ENCODE measurements at places on chromosomes 16 and 17. TPM values are rescaled to one million over a fixed set of nuclear protein-coding genes. Genes with fewer than 3 reads are reported as not detected.
A peak's percentile ranks its signal among the peaks of the same experiment; 100 is the strongest.

Gene IRX5
- not detected for total RNA-seq

Gene KRTAP2-2
- total RNA-seq = not detected

Gene EMP2
- total RNA-seq = 68.1 TPM

Gene UMOD
- not detected for total RNA-seq

- no peak for DNase-seq
These were observed 69.3 kb downstream of the FTO start for GRCh38 chr16:53773150-53773846.

Gene TEKT1
- not detected for total RNA-seq

GRCh38 chr17:10295728-10296343 lies 77.0 kb downstream of the MYH13 start:
- DNase-seq = no peak

- no peak for DNase-seq
These were observed 44.8 kb downstream of the PITPNC1 start for GRCh38 chr17:67421869-67422273.

Gene RPA1
- 79.4 TPM for total RNA-seq

Gene HSF5
- total RNA-seq = 0.06 TPM

DNA sequence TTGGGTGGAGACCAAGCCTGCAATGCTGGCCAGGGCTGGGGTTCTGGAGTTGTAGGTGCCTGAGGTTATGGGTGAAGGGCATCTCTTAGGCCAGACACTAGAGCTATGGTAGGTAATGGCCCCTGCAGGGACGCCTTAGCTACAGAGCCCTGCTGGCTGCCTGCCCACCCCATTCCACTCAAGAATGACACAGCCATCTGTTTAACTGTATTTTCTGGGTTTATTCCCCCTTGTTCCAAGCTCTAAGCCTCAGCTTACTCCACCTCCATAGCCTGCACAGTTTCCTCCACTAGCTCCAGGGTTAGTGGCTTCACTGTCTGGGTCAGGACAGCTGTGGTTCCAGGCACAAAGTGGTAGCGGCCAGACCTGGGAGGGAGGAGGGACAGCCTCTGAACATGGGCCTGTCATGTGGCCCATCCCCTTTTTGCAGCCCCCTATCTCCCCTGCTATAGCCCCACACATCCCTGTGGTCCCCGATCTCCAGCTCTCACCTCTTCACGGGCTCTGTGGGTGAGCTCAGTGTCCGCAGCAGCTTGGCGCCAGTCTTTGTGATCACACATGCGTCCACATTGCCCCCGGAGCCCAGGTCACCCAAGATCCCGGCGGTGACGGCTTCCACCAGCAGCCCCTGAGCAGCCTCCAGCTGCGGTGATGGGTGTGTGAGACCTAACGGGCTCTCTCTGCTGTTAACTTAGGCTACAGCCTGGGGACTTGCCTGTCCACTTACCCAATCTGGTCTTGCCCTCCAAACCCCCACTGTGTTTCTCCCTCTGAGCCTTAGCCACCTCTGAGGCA lies 2.1 kb downstream of the PSMB10 start:
- no peak for DNase-seq

- no peak for DNase-seq
These were observed 82.0 kb upstream of the ALOX12 start for GRCh38 chr17:6913608-6914443.

GRCh38 chr17:64503821-64504768 lies 2.0 kb downstream of the DDX5 start:
- no peak for DNase-seq

DNA sequence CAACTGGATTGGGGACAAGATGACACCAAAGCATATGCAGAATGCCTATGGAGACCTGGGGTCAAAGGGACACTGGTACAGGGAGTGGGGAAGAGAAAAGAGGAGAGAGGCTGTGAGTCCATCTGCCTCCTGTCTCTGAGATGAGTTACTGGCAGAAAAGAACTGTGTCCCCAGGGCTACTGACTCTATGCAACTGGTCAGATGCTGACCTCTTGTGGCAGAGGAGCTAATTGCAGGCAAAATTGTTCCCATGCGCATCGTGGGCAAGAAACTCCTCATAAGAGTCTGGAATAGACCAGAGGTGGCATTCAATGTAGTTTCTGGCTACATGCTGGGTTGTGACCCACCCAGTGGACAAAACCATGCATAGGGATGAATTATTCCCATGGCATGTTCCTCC lies 26.1 kb upstream of the MLKL start:
- DNase-seq = no peak

GRCh38 chr17:40612599-40613244 lies 34.9 kb downstream of the SMARCE1 start:
- no peak for DNase-seq

Gene SHISA6
- 1.2 TPM for total RNA-seq

DNA sequence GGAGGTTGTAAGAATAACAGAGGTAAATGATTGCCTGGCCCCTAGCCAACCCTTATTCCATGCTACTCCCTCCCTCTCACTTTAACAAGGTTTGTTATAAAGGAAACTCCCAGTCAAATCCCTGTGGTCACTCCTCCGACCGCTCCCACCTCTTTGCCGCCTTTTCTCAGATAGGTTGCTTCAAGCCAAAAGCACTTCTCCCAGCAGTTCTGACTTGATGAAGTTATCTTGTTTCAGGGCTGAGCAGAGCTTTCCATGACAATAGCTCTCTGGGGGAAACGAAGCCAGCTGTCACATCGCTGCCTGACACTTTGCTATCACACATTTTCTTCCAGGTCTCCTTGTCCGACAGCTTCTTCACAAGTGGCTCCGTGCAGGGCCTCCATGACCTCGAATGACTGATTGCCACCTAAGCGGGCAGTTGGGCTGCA lies 278.6 kb downstream of the HAPSTR1 start:
- DNase-seq = no peak

- DNase-seq = no peak
These were observed 136.7 kb upstream of the WSCD1 start for GRCh38 chr17:5933430-5933829.

DNA sequence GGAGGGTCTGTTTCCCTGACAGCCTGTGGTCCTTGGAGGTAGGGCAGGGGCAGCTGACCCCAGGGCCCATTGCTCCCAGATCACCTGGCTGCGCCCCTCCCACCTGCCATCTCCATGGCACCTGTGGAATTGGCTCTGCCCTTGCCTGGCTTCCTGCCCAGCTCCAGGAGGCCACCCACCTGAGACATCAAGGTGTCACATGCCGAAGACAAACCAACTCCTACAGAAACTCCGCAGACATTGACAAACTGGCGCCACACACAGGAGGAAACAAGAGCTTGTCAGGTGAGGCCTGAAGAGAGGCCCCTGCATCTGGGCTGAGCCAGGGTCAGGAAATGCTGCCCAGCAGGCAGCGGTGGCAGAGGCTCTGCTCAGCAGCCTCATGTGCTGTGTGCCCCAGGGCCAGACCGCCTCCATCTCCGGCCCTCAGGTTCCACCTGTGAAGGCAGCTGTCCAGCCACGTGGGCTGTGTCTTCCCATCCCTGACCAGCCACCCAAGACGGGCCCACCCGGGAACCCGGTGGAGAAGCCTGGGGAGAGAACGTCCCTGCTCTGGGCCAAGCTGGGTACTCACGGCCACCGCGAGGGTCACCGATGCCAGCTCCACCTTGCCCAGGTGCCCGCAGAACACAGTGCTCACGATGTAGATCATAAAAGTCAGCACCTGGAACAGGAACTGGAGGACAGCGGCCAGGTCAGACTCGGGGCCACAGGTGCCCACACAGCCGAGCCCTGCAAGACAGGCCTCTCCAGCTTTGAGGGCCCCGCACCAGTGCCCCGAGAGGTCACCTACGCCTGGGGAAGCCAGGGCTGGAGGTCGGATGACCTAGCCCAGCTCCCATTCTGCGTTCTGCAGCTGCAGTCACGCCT lies 1.6 kb downstream of the SLC47A2 start:
- DNase-seq = peak; percentile 84

Gene RNF227
- 0.80 TPM for total RNA-seq

Gene KREMEN2
- not detected for total RNA-seq

Gene ABCA9
- total RNA-seq = 57.5 TPM

Gene PPP1R1B
- 33.1 TPM for total RNA-seq

Gene MRTFB
- 53.8 TPM for total RNA-seq

DNA sequence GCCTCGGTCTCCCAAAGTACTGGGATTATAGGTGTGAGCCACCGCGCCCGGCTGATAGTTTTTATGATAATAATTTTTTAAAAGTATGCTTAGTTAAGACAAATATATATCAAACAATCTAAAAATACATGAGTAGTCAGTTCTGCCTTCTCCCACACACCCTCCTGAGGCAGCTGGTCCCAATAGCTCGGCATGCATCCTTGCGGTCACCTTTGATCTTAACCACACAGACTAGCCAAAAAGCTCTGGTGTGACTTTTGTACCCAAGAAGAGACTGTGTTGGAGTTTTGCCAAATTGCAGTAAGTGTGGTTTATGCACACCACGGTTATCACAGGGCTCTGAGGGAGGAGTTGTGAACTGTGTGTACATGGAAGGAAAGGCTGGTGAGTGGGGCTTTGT lies 25.6 kb downstream of the ATP6V0A1 start:
- no peak for DNase-seq

Gene DNAH2
- 0.26 TPM for total RNA-seq

Gene TBC1D3G
- total RNA-seq = not detected

DNA sequence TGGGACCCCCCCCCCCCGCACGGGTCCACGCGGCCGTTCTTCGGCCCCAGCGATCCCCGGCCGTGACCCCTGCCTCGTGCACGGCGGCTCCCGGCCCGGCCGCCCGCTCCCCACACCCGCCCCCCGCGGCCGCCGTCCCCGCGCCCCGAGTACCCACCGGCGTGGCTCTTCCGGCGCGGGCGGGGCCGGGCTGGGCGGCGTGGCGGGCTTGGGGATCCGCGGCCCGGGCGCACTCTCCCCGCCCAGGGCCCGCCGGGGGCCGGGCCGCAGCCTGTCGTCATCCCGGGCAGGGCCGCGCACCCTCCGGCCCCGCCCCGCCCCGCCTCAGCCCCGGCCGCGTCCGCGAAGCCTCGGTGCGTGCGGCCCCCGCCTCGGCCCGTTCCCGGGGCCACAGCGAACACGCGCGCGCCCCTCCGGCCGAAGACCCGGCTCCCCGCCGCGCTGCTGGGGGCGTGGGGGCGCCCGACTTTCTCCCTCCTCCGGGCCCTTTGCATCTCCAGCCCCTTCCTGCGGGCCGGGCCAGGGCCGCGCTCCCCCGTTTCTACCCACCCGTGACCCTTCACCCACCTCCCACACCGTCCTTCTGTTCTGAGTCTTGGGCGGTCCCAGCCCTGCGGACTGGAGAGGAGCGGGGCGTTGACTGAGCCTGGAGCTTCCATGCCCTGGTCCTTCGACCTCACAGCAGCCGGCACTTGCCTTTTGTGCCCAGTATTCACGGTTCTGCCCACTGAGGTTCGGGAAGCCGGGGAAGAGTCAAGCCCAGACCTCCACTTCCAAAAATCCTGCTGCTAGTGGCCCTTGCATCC lies 840 bp downstream of the MYO1C start:
- DNase-seq = no peak

DNA sequence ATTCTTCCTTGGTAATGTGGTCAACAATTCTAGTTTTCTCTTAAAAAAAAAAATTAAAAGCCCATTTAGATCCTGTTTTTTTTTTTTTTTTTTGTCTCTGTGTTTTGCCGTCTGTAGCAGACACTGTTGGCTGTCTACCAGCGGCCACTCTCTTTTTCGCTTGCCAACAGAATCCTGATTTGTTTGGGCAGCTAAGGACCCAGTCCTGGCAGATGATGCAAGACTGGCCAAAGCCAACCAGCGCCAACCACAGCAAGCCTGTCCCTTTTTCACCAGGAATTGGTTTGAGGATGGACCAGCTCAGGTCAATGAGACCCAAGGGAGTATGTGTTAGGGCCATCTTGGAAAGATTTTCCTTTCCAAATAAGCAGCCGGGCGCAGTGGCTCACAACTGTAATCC lies 28.2 kb downstream of the ST3GAL2 start:
- DNase-seq = no peak

DNA sequence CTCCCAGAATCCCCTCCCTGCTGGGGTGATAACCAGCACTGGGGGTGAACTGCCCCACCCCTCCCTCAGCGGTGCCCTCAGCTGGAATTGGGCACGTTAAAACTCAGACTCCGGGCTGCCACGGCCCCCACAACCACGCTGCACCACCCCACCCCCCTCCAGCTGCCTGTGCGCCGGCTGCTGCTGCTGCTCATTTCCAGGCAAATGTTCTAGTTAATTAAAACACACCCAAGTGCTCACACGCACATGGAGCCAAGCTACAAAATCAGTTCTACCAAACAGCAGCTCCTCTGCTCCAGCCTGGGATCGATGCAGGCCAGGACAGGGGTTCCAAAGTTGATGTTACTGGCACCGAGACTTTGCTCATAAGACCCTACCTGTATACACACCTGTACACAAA lies 180.5 kb downstream of the ZNF423 start:
- DNase-seq = no peak

- DNase-seq = no peak
These were observed 67.1 kb downstream of the CLEC18A start for GRCh38 chr16:70018254-70018653.

- no peak for DNase-seq
These were observed 136.2 kb upstream of the AXIN2 start for GRCh38 chr17:65697661-65698060.

- DNase-seq = no peak
These were observed 74.1 kb downstream of the NT5M start for GRCh38 chr17:17377071-17377967.

DNA sequence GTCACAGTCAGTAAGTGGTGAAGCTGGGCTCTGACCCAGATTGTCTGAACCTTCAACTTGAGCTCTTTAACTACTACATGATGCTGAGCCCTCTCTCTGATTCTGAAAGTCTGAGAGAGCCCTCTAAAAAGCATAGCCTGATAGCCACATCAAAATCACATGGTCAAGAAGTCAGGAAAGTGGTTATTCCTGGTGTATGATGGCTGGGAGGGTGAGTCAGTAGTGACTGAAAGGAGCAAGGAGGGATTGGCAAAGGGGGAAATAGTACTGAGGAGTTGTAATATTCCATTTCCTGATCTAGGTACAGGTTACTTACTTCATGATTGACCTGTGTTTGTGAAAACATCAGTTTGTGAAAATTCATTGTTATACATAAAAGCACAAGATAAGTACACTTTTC lies 89.1 kb downstream of the SSH2 start:
- no peak for DNase-seq

DNA sequence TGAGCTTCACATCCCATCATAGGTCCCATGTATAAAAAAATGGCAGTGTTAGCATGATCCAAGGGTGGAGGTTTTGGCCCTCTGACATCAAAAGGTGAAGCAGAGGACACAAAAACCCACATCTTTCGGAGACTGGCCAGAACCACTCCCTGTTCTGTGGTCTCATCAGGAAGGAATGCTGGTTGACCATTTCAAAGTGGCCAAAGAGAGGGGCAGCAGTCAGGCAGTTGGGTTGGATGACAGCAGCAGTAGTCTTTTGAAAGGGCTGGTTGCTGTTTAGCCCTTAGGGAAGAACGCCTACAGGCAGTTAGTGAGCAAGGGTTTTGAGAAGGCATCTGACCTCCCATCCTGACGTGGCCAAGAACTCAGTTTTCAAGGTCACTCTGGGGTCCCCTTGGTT lies 40.5 kb downstream of the LCMT1 start:
- no peak for DNase-seq

Gene GAS2L2
- total RNA-seq = 1.2 TPM

DNA sequence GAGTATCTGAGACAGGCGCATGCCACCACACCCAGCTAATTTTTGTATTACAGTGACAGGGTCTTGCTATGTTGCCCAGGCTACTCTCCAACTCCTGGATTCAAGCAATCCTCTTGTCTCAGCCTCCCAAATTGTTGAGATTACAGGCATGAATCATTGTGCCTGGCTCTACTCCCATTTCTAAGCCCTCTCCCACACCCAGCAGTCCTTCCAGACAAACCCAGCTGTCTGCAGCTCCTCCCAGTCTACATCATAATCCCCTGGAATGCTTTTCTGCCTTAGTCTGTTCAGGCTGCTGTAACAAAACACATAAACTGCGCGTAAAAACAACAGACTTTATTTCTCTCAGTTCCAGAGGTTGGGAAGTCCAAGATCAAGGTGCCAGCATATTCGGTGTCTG lies 144.5 kb downstream of the GRIN2A start:
- no peak for DNase-seq

Data from mesenteric fat pad (tissue), 1 donor.